Endothelial cell of umbilical vein (primary cell): ENCODE measurements at places on chromosomes 6 and 20. TPM values are rescaled to one million over a fixed set of nuclear protein-coding genes. Genes with fewer than 3 reads are reported as not detected.

GRCh38 chr6:110400208-110400607 is 15.2 kb downstream of the DDO start:
- DNase-seq = no peak
- H3K36me3 ChIP-seq = no peaks in the 10 kb centered on the region
- H3K27ac ChIP-seq = no peak overlapping the region

GRCh38 chr6:91280494-91280830 is 693.6 kb upstream of the MAP3K7 start:
- no peak overlapping the region for H3K4me3 ChIP-seq
- no peaks in the 10 kb centered on the region for H3K4me1 ChIP-seq

DNA sequence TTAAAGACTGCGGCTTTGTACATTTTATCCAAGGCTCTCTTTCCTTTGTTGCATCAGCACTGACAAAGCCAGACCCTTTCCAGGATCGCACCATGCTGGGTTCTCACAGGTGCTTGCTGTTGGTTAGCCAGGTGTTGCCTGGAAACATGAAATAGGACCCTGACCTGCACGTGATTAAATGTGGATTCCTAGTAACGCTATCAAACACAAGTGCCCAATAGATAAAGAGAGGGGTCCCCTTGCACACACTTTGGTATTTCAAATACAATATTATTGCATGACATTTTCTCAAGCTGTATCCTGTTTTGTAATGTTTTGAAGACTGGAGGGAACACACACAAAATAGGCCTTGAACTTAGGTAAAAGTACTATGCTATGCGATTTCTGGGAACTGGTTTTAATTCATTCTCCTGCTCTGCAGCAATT is 73.3 kb downstream of the AKAP12 start:
- DNase-seq = peak; percentile 94
- H3K27ac ChIP-seq = no peak overlapping the region
- no peak overlapping the region for H3K4me3 ChIP-seq
- H3K4me1 ChIP-seq = no peaks in the 10 kb centered on the region
- no peaks in the 10 kb centered on the region for H3K27me3 ChIP-seq

DNA sequence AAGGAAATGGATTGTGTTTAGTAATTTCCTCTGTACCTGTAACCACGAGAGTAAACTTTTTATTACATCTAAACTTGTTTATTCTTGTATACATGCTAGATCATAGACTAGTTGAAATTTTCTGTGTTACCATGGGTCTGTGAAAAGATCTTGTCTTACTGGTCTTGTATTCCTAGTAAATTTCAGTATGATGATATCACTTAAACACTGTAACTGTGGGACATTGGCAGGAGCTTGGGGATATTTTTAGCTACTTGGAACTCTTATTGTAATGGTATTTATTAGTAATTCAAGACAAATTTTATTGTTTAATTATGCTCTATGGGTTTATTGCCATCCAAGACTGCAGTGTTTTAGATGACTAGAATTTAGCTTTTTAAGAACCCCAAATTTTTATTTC is 25.9 kb upstream of the TULP4 start:
- no peak overlapping the region for H3K4me3 ChIP-seq
- peaks cover 18% of the 10 kb centered on the region for H3K4me1 ChIP-seq
- peak; percentile 83 for DNase-seq
- H3K36me3 ChIP-seq = no peaks in the 10 kb centered on the region

DNA sequence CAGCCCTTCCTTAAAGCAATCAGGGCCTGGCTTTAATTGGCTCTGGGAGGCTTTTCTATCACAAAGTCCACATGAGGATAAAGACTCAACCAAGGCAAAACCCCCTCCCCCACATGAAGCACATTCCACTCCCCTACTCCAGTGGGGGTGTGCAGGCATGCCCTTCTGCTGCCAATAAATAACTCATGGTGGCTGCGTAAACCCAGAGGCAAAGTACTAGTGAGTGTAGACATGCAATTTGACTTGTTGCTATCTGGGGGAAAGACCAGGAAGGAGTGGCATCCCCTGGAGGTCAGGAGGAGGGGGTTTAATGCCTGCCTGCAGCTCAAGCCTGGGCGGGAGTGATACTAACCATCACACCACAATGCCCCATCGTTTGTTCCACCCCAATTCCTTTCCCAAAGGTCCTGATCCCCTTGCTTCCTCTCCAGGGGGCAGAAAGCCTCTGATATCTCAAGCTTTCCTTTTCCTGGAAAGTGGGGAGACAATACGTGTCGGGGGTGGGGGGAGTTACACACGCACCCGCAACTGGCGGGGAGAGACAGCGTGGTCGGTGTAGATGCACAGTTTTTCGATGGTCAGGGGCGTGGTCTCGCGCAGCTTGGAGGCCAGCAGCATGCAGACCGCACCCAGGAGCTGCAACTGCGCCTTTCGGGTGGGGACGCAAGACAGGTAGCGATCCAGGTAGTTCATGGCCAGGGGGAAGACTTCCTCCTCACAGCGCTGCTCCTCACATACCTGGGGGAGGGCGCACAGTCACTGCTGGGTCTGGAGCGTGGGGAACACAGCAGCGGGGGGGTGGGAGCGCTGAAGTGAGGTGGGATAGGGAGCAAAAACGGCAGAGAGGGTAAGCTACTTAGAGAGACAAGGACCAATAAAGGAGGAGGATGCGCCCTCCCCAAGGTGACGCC is 1.5 kb downstream of the CCND3 start:
- H3K36me3 ChIP-seq = peaks cover 8% of the 10 kb centered on the region
- peaks cover 34% of the 10 kb centered on the region for H3K4me1 ChIP-seq
- H3K27me3 ChIP-seq = no peaks in the 10 kb centered on the region
- peak overlapping the region; percentile 88 for H3K4me3 ChIP-seq
- no peak overlapping the region for H3K27ac ChIP-seq

BEND3 gene
- 1.4 and 1.6 TPM in 2 replicates for polyA plus RNA-seq
